HTR-8/SVneo (cell line): ENCODE measurements at places on chromosomes 11 and 22.
A peak's percentile ranks its signal among the peaks of the same experiment; 100 is the strongest.

DNA sequence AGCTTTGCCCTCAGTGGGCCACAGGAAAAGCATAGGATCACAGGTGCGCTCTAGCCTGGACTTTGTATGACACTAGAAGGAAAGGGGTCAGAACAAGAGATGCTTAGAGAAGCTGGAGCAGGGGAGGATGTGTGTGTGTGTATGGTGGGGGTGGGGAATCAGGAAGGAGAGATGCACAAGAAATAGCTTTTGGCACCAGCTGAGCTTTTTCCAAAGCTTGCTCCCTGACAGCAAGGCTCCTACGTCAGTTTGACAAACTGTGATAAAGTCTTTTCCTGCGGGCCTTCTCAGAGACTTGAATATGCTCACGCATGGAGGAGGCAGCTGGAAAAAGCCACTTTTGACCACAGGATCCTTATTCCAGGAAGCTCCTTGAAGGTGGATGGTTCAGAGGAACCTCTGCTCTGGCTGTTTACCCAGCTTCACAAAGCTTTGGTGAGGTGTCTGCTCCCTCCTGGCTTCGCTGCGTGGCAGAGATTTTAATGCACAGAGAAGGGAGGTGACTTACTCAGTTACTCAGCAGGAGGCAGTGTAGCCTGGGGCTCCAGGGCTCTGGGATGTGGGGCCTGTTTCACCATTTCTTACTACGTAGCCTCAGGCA lies 3.9 kb downstream of the CDC42EP1 start:
- no peak for DNase-seq

GRCh38 chr11:58127350-58127749 lies 2.0 kb upstream of the OR9I1 start:
- DNase-seq: no peak

DNA sequence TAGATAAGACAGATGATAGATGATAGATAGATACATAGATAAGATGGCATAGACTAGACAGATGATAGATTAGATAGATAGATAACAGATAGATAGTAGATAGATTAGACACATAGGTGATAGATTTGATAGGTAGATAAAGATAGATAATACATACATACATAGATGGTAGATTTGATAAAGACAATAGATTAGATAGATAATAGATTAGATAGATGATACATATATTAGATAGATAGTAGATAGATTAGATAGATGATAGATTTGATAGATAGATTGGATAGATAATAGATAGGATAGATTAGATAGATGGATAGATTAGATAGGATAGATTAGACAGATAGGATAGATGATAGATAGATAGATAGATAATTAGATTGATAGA lies 327.6 kb downstream of the BRD1 start:
- no peak for DNase-seq

DNA sequence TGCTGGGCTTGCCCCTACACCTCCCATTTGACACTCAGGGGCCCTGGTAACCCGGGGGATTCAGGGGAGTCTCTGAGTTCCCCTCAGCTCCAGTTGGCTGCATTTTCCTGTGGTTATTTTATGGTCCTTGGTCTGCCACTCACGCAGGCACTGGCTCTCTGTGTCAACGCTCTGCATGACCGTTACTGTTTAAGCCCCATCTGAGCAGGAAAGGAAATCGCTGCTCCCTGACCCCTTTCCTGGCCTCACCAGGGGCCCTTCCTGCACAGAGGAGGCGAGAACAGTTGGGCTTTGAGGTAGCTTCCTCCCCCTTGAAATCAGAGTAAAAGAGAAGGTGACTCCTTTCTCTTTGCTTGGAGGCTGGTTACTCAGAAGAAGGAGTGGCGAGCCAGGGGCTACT lies 2.4 kb downstream of the C1QTNF4 start:
- no peak for DNase-seq

DNA sequence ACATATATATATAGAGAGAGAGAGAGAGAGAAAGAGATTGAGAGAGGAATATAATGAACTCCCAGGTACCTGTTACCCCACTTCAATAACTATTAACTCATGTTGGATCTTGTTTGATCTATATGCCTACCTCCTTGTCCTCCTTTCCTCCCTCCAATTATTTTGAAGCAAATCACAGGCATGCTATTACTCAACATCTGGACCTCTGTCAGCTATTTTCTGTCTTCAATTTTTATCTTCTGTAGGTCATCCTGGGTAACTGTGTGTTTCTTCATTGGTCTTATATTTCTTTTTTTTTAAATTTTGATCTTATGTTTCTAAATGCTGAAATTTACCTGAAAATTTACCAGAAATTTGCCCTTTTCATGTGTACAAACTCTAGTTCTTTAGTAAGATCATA lies 24.8 kb downstream of the UVRAG start:
- no peak for DNase-seq

- no peak for DNase-seq
These were observed 69.6 kb downstream of the PPP2R1B start for GRCh38 chr11:111696556-111696955.

- peak; percentile 33 for DNase-seq
These were observed 14.6 kb downstream of the PPME1 start for GRCh38 chr11:74185695-74186094.

- no peak for DNase-seq
These were observed 320.7 kb downstream of the TMEM135 start for GRCh38 chr11:87358461-87358860.

DNA sequence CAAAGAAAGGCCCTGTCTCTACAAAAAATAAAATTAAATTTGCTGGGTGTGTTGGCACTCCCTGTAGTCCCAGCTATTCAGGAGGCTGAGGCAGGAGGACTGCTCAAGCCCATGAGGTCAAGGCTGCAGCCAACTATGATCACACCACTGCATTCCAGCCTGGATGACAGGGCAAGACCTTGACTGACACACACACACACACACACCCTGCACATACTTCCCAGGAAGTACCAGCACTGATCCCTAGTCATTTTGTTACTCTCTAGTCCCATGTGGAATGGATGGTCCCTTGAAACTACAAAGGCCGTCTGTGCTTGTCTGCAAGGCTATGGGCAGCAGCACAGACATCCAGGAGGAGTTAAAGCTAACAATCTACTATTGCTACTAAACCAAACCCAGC lies 59.7 kb upstream of the CYP2D6 start:
- no peak for DNase-seq

GRCh38 chr11:66247295-66247694 lies 21.1 kb upstream of the RAB1B start:
- no peak for DNase-seq

DNA sequence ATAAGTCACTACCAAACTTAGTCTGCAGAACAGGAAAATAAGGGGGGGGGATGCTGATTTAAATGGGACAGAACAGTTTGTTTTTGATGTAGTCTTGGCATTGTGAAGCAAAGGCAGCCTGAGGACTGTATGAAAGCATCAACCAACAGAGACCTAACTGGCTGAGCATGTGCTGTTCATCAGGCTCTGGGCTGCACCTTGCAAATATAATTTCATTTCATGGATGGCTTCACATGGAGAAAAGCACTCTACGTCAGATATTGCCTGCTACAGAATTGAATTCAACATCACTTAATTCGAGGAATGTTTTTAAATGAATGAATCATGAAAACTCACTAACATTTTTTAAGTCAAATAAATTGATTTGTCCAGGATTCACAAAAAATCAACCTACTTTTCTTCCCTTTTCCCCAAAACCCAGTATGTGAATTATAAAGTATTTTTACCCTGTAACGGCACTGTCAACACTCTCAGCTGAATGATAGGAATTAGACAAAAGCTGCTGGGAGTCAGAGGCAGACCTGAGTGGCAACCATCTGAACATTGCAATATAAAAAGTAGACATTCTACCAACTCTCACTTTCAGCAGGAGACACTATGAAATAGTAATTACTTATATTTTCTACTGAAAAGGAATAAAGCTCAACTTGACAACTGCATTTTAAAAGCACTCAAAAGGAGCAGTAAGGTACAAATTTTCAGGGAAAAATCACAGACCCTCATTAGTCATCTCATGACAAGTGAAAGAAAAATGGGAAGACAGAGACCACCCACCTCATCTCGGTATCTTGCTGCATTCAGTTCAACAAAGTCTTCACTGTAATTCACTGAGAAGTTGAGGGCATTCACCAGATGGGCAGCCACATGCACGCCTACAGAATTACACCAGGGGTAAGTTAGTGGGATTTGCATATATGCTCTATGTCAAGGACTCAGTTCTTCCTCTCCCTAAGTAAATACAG lies 47.5 kb downstream of the NOX4 start:
- DNase-seq: no peak

DNA sequence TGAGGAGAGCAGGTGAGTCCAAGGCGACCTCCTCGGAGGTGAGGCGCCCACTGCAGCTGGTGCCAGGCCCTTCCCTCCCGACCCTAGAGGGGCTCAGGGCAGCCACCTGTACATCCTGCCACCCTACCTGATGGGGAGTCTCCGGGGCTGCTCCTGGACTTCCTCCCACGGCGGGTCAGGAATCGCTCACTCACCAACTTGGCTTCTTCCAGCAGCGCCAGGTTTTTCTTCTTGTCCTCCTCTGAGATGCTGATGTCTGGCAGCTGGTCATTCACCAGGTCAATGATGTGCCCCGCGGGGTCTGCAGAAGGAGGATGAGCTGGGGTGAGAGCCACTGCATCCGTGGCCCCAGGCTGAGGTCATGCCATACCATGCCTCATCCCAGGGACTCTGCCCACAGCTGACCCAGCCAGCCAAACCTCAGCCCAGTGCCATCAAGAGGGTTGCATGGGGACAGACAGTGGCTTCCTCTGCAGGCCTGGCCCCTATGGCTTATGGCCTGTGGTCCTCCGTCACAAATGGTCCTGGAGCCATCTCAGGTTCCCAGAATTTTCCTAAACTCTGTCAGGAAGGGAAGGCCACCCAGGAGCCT lies 61.0 kb upstream of the LYVE1 start:
- no peak for DNase-seq

GRCh38 chr11:1532606-1533341 lies 39.3 kb downstream of the DUSP8 start:
- no peak for DNase-seq

DNA sequence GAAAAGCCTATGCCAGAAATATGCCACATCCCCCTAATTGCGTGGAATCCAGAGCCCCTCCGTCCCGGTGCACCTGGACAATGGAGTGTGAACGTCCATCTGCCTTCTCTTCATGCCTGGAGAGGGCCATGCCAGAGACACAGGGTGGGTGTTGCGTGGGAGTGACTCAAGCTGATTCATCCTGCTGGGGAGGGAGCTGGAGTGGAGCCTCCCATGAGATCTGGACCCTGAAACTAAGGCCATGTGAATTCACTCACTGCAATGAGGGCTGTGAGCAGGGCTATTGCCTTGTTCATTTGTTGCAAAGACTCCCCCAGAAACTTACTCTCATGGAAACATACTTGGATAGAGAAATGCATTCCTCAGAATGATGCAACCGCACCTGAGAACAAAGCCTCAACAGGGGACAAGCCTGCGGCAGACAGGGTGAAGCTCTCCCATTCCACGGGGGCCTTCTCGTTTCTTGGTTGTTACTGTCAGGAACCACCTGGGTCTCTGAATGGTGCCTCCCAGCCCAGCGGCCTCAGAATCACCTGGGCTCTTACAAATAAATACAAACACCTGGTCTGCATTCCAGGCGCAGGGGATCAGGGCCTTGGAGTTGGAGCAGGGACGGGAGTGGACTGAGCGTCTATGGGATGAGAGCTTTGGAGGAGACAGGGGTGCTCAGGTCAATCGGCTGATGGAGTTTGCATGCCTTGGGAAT lies 1031.2 kb downstream of the BRD1 start:
- DNase-seq: no peak

GRCh38 chr11:66327171-66328030 lies 8.8 kb downstream of the RIN1 start:
- peak; percentile 75 for DNase-seq

DNA sequence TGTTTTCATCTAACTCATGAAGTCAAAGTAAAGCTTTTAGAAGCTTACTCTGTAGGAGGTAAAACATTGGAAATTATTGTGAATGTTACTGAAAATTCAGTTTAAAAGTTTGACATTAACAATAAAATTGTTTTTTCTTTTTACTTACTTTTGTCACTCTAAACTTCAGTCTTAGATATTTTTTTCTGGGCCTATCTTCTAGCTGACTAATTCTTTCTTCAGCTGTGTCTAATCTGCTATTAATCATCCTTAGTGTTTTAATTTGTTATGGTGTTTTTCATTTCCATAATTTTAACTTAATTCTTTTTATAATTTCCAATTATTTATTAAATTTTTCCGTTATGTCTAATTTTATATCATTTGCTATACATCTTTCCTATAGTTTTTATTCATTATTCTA lies 35.0 kb downstream of the IL10RA start:
- no peak for DNase-seq

DNA sequence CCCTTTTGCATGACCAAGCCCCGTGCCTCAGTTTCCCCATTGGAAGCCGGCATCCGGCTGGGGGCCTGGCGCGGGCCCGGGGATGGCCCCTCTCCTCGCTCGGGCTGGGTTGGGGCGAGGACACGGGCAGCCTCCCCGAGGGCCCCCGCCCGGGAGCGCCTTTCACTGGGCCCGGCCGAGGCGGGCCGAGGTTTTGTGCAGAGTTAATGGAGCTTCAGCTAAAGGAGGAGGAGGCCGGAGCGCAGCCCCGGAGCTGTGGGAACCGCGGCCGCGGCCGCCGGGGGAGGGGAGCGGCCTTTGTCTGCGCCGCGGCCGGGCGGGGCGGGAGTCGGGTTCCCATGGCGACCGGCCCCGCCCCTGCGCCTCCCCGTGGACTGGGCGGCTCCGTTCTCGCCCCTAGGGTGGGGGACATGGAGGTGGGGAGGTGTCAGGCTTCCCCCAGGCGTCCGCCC lies 1.4 kb upstream of the MAPK11 start:
- DNase-seq: no peak

DNA sequence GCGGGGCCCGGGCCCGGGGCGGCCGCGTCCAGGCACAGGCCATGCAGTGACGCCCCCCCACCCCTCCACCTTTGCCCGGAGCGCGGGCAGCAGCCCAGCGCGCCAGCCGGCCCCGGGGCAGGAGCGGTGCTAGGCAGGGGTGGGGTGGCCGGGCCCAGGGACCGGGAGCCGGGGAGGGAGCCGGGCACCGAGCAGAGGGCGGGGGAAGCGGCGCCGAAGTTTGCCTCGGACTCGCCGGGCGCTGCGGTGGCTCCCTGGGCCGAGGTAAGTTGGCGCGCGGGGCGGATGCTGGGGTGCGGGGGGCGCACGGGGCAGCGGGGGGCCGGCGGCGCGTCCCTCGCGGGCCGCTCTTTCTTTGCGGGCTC lies 332 bp downstream of the TEAD1 start:
- DNase-seq: no peak

DNA sequence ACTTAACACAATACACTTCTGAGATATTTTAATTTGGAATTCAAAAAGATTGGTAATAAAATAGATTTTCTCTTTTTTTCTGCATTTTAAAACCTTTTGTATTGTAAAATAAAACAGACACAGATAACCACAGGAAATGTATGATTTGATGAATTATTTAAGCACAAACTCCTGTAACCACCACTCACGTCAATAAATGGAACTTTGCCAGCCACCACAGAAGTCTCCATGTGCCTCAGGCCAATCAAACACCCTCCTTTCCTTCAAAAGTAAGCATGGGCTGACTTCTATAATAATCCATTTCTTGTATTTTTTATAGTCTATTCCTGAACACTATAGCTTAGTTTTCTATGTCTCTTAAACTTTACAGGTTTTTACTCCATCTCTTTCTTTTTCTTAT lies 721.7 kb downstream of the DLG2 start:
- no peak for DNase-seq
